ENCODE measurements at places on chromosomes 2 and 18.

DNA sequence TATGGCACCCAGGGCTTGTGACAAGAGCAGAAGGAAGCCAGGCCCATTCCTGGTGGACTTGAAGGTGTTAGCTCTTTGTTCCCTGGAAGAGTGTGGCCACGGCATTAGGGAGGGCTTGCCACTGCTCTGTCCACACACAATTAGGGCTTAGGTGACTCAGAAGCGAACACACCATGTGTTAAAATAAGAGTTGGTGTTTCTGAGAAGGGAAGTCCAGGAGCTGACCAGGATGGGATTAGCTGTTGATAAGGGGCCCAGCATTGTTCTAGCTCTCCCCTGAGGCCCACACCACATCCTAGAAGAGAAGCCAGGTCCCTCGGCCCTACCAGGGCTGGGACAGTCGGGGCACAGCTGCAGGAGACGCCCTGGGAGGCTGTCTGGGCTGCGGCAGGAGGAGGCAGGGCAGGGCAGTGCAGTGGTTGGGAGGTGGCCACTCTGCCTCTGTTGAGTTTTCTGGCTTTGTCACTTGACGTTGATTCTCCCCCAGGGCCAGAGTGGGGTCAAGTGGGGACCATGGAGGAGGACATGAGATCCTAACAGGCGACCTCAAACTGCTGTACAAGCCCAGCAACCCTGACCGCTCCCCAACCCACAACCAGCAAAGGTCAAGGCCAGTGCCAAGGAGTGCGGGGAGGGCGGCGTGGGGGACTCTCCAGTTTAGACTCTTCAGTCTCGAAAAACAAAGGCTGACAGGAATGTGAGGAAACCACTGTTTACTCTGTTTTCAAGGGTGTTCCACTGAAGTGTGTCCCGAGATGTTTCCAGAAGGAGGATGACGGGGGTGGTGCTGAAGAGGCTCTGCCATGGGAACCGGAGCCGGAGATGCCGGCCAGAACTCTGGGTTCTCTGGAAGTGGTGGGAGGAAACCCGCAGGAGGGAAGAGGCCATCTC lies 16.8 kb downstream of the GNLY start:
- DNase-seq, result no peak

DNA sequence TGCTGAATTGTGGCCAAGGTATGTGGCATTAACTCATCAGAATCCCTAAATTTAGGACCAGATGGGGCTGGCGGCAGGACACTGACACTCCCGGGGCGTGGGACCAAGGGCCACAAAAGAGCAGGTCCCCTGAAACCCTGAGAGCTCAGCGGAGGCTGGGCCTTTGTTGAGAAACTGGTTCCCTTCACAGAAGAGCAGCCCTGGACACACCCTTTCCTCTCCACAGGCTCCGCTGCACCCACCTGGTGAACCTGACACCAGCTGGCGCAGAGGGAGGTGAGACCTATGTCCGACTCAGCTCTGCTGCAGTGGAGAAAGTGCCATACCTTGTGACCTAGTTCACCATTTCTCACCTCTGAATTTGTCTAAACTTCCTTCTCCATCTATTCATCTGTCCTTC lies 119.5 kb downstream of the RTP5 start:
- DNase-seq, result no peak

- no peak for DNase-seq
Observed at GRCh38 chr2:223997938-223998337, 40.7 kb downstream of the MRPL44 start.

DNA sequence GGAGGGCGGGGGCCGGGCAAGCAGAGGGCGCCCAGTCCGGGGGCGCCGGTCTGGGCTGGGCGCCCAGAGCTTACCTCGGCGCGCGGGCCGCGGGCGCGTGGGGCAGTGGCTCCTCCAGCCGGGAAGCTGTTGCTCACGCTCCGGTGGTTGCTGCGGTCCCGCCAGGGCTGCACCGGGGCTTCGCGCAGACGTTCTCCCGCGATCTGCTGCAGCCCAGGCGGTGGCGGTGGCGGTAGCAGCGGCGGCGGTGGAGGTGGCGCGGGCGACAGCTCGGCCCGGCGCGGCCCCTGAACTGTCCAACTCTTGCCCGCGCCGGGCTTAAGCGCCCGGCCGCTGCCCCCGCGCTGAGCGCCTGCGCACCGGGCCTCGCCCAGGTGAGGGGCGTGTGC lies 391 bp downstream of the ZNF385B start:
- no peak for DNase-seq

- no peak for DNase-seq
Observed at GRCh38 chr18:77772177-77772576, 522.5 kb downstream of the GALR1 start.

Data from amniotic stem cell (primary cell).